Naive thymus-derived CD4-positive, alpha-beta T cell (primary cell): ENCODE measurements at places on chromosomes 4 and X. TPM values are rescaled to one million over a fixed set of nuclear protein-coding genes. Genes with fewer than 3 reads are reported as not detected.

DNA sequence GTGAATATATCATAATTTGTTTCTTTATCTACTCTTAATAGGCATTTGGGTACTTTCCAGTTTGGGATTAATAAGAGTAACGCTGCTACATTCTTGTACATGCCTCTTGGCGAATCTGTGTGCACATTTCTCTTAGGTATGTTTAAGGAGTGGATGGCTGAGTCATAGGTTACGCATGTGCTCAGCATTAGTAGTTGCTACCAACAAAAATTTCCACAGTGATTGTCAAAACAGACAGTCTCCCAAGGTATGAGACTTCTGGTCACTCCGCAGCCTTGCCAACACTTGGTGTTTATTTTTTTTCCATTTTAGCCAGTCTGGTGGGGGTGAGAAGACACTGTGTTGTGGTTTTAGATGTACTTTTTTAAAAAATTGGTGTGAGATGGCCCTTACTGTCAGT lies 44.6 kb downstream of the FGFBP1 start:
- DNase-seq = no peak

DNA sequence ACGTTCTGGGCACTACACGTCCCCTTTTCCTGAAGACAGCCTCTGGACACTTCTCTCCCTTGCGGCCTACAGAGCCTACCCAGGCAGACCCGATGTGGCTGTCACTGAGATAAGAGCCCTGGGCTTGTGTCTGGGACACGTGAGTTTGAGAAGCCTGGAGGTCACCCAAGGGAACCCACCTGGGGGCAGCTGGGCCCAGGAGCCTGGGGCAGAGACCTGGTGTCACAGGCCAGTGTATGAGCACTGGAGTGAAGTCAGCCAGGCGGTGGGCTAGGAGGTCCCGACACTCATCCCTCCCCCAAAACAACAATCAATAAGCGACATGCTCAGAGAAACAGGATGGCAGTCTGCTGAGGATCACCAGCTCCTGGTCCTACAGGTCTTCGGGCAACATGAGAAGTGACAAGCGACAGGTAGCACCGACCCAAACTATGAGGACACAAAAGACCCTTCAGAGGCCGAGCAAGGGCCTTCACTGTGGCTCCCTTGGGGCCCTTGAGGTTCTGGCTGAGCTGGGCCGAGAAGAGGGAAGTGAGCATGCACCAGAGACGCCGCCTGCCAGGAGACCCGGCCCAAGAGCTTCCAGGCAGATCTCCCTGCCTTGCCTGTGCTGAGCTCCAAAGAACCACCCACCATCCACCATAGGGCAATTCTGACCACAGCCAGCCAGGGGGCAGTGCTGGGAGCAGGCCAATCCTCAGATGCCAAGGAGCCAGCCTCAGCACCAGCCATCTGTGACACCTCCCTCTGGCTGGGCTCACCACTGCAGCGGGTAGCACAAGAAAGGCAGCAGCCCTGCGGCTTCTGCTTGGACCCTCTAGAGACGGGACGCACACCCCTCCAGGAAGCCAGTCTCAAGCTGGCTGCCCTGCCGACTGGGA lies 11.0 kb upstream of the DUSP9 start:
- no peak for DNase-seq

GRCh38 chrX:36581030-36581429 lies 427.1 kb upstream of the FAM47C start:
- DNase-seq = no peak

- no peak for DNase-seq
Measured at GRCh38 chr4:58192217-58192616, 1082.0 kb upstream of the IGFBP7 start.

DNA sequence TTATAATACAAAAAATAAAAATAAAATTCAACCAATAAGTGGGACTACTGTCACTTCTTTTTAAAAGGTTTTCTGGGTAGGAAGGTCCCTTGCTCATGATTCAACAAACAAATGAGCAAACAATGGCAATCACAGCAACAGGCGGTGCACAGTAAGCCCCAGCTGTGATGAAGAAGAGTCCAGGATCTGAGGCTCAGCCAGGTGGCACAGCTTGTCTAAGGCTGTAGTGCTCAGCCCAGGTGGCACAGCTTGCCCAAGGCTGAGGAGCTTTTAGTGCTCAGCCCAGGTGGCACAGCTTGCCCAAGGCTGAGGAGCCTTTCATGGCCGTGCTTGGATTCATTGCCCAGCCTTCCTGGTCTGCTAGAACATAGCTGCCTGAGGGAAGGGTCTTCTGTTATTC lies 75.0 kb downstream of the ZFYVE28 start:
- DNase-seq = no peak

GRCh38 chrX:41526925-41527324 lies 79.8 kb downstream of the NYX start:
- no peak for DNase-seq

DNA sequence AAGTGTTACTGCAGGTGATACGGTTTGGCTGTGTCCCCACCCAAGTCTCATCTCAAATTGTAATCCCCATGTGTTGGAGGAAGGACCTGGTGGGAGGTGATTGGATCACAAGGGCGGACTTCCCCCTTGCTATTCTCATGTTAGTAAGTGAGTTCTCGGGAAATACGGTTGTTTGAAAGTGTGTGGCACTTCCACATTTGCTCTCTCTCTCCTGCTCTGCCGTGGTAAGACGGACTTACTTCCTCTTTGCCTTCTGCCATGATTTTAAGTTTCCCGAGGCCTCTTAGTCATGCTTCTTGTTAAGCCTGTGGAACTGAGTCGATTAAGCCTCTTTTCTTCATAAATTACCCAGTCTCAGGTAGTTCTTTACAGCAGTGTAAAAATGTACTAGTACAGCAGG lies 65.2 kb upstream of the SLC7A11 start:
- DNase-seq = no peak

DNA sequence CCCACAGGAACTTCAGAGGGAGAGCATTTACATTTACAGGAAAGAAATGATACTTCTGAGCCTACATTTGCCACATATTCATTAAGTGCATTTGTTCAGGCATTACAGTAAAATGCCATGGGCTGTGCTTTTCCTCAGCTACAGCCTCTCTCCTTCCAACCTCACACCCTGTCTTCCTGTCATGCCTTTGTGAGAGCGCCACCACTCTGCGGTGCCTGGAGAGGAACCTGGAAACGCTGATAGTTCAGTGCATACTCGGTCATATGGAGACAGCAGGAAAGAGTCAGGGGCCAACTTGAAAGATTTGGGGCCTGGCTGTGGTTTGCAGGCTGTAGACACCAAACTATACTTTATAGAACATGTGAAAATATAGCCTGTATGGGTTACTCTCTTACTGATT lies 40.5 kb downstream of the NFKB1 start:
- DNase-seq = no peak

- no peak for DNase-seq
Measured at GRCh38 chr4:152165146-152165545, 370.7 kb downstream of the FBXW7 start.

GRCh38 chrX:19725641-19726040 lies 161.8 kb downstream of the SH3KBP1 start:
- DNase-seq = no peak

- no peak for DNase-seq
Measured at GRCh38 chr4:106565727-106566126, 197.1 kb upstream of the GIMD1 start.

- DNase-seq = no peak
Measured at GRCh38 chrX:69037786-69038185, 127.5 kb downstream of the PJA1 start.

DNA sequence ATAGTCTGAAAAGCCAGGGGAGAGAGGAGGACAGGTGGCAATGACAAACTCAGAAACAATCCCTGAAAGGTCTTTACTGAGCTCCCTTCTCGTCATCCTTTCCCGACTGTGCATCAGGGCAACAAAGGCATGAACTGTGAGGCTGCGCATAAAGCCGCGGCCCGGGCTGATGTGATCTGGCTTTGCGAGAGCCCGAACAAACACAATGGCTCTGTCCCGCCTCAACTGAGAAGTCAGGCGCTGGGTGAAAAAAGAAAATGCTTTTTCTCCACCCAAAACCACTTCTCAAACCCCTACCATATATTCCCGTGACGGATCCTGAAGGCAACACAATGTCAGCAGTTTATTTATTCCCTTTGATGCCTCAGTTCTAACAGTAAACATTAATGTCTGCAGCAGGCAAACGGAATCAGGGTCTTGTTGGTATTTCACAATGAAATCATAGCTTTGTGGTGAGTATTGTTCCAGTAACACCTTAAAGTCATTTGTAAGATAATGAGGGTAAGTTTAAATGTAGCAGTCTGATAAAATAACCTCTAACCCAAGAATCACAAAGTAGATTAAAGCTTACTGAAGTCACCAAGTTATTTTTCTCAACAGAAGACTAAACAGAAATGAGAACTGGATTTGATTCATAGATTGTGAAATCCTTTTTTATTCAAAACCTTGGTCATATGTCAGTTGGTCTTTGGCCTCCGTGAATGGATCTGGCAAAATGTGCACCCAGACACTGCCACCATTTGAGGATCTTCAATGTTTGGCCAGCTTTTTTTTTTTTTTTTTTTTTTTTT lies 67.4 kb downstream of the APBB2 start:
- DNase-seq = no peak

DNA sequence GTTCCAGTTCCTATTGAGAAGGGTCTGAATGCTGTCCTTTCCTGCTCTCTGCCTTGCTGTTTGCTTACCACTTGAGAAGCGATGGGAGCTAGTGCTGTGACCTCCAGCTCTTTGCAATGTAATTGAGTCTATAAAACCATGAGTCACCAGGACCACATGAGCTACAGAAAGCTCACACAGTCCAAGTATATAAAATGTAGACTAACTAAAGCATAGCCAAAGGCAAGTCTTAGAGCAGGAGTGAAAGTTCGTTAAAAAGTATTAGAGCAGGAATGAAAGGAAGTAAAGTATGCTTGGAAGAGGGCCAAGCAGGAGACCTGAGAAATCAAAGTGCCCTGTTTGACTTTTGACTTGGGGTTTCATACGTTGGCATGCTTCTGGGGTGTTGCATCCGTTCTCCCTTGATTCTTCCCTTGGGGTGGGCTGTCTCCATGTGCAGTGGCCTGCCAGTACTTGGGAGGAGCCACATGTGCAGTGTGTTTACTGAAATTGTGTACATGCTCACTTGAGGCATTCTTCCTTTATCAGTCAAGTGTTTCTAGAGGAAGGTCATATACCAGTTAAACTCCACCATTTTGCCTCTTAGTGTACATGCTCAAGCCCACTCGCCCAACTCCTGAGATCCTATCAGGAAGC lies 71.3 kb upstream of the KIT start:
- DNase-seq = no peak

DNA sequence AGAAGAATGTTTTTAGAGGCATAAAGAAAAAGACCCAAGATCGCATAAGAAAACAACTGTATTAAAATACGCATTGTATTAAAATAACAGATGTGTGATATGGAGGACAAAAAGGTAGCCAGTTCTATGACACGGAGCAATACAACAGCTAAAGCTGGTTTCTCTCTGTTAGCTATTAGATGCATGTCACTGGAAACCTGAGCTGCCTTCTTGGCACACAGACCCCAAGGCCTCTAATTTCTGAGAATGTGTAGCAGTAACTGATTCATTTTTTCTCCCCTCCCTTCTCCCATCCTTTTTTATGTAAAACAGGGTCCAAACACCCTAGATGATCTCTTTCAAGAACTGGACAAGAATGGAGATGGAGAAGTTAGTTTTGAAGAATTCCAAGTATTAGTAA lies 4.1 kb downstream of the S100G start:
- DNase-seq = no peak

DNA sequence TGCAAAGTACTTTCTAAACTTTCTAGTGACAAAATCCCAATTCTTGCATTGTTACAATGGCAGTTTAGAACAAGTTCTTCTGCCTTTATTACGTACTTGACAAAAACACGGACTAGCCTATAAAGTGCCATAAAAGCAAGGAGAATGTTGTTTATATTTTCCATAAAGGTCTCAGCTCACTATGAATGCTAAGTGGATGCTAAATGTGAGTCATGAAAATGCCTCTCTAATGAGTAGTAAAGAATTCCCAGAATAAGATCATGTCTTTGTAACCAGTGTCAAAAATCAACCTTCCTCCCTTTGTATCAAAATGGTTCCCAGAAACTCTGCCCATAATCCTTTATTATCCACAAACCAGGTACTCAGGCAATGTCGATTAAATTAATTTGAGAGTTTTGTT lies 539.8 kb upstream of the SLIT2 start:
- DNase-seq = no peak

DNA sequence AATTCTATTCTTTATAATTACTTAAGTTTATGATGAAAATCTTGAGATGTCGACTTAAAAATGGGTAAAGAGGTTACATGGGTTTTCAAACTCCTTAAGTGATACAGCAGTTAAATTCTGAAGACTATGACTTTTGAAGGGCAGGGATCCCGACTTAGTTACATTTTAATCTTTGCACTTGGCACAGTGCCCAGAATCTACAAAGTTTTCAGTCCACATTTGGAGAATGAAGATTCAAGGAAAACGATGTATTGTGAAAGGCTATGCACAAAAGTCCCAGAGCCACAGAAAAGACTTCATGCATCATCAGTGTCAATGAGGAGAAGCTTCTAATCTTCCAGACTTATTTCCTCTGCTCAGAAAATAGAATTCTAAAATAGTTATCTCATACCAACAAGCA lies 36.3 kb upstream of the GRPR start:
- DNase-seq = no peak

- DNase-seq = no peak
Measured at GRCh38 chr4:101931619-101932018, 141.1 kb downstream of the BANK1 start.

- no peak for DNase-seq
Measured at GRCh38 chrX:2516623-2517022, 15.8 kb upstream of the DHRSX start.

- no peak for DNase-seq
Measured at GRCh38 chrX:25226151-25226550, 210.4 kb upstream of the ARX start.

DNA sequence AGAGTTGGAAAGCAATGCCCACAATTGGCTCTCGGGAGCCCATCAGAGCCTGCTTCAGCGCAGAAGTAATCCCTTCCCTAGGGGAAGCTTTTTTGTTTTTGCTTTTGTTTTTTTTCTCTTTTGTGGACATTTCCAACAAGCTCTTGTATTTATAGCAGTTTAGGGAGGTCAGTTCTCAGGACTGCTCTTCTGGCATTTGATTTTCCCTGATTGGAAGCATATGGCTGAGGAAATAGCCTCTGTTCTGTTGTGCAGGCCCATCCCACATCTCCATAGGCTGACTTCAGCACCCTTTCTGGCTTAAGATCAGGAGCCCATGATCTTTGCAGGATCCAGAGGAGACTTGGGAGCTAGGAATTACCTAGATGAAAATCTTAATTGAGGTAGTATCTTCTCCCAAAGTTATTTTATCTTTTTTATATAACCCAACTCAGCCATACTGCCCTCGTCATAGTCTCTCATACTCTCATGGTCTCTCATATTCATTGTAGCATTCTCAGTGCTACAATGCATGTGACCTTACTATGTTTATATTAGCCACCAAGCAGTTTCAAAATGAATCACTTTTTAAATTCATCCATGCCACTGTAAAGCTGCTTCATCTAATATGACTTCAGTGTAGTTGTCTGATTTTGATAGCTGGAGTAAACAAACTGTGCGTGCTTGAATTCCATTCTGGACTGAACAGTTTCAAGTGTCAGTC lies 16.7 kb downstream of the PAGE4 start:
- no peak for DNase-seq

- no peak for DNase-seq
Measured at GRCh38 chrX:19133231-19133630, 11.0 kb upstream of the ADGRG2 start.

Gene F8A3
- polyA plus RNA-seq = 16.2 TPM

Gene ANXA10
- polyA plus RNA-seq = not detected

Gene GPR34
- polyA plus RNA-seq = not detected

Gene ZNF630
- polyA plus RNA-seq = 0.60 TPM

Gene RNF175
- polyA plus RNA-seq = 8.4 TPM

Gene DUX4
- polyA plus RNA-seq = not detected

Gene PPP4R3C
- not detected for polyA plus RNA-seq

Gene SLC6A14
- polyA plus RNA-seq = not detected

Gene SHROOM3
- polyA plus RNA-seq = not detected

Gene BCOR
- polyA plus RNA-seq = 9.1 TPM
